T-helper 1 cell treated with Interleukin-12 subunit alpha and Interleukin-12 subunit beta and Interleukin-4 antibody, amounts not matched to agents 30 ng/mL and 1 ng/mL, for 36 hours (primary cell): ENCODE measurements at places on chromosomes 1 and 21. TPM values are rescaled to one million over a fixed set of nuclear protein-coding genes. Genes with fewer than 3 reads are reported as not detected.

The IKBKE gene
- total RNA-seq, result 228 and 229 TPM in 2 replicates

The ARHGAP29 gene
- 0.02 and 0.07 TPM in 2 replicates for total RNA-seq

The OSCP1 gene
- 0.41 TPM in 1 of 2 replicates, not detected in the other for total RNA-seq

The LEMD1 gene
- total RNA-seq, result 0.63 and 1.7 TPM in 2 replicates

The PLPPR4 gene
- not detected in 2 replicates for total RNA-seq

The C1orf50 gene
- 7.2 and 7.3 TPM in 2 replicates for total RNA-seq

The CD160 gene
- 0.17 TPM in 1 of 2 replicates, not detected in the other for total RNA-seq

The KCNC4 gene
- 3.8 and 3.9 TPM in 2 replicates for total RNA-seq

The KRTAP19-3 gene
- not detected in 2 replicates for total RNA-seq

The CAPN2 gene
- 191 and 194 TPM in 2 replicates for total RNA-seq

The OPTC gene
- total RNA-seq, result not detected in 2 replicates

The EVA1B gene
- total RNA-seq, result 11.6 and 11.9 TPM in 2 replicates

The CLCA4 gene
- not detected in 2 replicates for total RNA-seq

The SYT14 gene
- total RNA-seq, result not detected in 2 replicates

The LCE2B gene
- not detected in 2 replicates for total RNA-seq

The AVPR1B gene
- not detected in 2 replicates for total RNA-seq

The FCRL2 gene
- total RNA-seq, result not detected in 2 replicates

The IL20 gene
- not detected in 2 replicates for total RNA-seq

The LCE2A gene
- not detected in 2 replicates for total RNA-seq

The TMEM82 gene
- total RNA-seq, result not detected in 2 replicates

The PADI4 gene
- total RNA-seq, result 0.17 TPM in 1 of 2 replicates, not detected in the other

The VSIG8 gene
- not detected in 2 replicates for total RNA-seq

The SLC45A3 gene
- total RNA-seq, result 0.27 and 0.29 TPM in 2 replicates

The FOXO6 gene
- total RNA-seq, result not detected in 2 replicates

The PSRC1 gene
- total RNA-seq, result 13.3 and 13.9 TPM in 2 replicates

The DNAJC6 gene
- total RNA-seq, result 13.0 and 14.0 TPM in 2 replicates

The SPRR2F gene
- total RNA-seq, result not detected in 2 replicates

The HCRTR1 gene
- not detected in 2 replicates for total RNA-seq

The KCNJ9 gene
- total RNA-seq, result not detected in 2 replicates

The SDCCAG8 gene
- total RNA-seq, result 20.7 and 24.9 TPM in 2 replicates

The SYF2 gene
- 39.1 and 42.9 TPM in 2 replicates for total RNA-seq

The CD1E gene
- not detected in 2 replicates for total RNA-seq

The ATAD3C gene
- total RNA-seq, result 0.56 and 1.5 TPM in 2 replicates

The PDPN gene
- total RNA-seq, result not detected in 2 replicates

The NHLH2 gene
- total RNA-seq, result not detected in 2 replicates

The SPRR2A gene
- not detected in 2 replicates for total RNA-seq

The SIM2 gene
- total RNA-seq, result 0.22 and 0.44 TPM in 2 replicates
